ENCODE measurements at places on chromosomes 3 and 15.

DNA sequence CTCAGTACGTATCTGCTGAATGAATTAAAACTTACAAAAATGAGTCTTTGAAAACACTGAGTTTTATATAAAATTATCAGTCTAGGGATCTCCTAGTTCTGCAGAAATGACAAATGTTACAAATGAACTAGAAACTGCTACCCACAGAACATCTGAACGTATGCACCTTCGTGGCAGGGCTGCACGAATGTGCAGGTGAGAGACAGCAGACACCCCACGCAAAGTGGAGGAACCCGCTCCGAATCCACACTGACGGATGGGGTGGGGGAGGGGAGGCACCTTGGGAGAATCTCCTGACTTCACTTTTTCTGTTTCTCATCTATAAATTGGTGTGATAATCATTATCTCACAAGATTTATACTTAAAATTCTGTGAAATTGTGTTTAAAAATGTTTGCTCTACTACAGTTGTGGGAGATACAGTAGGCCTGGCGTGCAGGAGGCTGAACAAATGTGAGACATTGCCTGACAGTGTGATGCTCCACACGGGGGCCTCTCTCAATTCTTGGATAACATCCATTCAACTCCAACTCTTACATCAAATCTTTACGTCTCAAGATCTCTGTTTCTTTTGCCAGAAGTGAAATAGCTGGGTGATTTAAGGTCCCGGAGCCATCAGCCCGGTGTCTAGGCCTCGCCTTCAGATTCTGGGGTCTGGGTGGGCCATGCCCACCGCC is 86.9 kb downstream of the ATP10A start:
- H3K4me3 ChIP-seq, result no peak overlapping the region
- H3K27ac ChIP-seq, result no peak overlapping the region
- no peak for DNase-seq

DNA sequence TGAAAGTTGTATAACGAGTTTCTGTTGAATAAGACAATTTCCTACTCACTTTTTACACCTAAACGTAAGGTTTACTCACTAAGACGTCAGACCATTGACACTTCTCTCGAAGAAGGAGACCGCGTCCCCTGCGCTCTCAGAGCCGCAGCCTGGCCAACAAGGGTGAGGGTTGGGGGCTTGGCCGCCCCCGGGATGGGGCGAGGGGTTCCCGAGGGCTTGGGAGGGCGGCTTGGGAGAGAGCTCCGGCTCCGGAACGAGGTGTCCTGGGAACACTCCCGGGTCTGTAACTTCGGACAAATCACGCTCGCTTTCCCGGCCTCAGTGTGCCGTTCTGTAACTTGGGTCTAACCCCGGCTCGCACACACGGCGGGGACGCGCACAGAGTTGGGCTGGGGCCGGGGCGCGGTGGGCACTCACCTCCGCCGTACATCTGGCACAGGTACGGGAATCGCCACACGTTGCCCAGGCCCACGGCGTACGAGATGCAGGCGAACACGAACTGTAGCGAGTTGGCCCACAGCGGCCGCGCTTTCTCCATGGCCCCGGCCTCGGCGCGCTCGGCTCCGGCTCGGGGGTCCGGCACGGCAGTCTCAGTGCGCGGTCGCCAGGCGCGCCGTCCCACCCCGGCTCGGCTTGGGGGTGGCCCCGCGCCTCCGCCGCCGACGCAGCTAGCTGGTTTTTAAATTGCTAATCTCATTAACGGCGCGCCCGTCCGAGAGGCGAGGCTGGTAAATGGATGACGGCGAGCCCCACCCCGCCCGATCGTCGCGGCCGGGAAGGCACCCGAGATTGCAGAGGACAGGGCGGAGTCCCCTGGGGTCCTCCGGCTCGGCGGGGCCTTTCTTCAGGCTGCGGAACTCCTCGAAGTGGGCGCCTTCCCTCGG is at the start of gene SLC6A20:
Gene SLC6A20, minus strand, starts transcription at position 655 of the 884 bp plus-strand sequence. Its CDS starts 117 bp downstream, at position 538.
- H3K27me3 ChIP-seq, result no peaks in the 10 kb centered on the region
- H3K27ac ChIP-seq, result no peak within 1 kb of the TSS
- H3K4me3 ChIP-seq, result no peak within 1 kb of the TSS
- DNase-seq, result no peak

DNA sequence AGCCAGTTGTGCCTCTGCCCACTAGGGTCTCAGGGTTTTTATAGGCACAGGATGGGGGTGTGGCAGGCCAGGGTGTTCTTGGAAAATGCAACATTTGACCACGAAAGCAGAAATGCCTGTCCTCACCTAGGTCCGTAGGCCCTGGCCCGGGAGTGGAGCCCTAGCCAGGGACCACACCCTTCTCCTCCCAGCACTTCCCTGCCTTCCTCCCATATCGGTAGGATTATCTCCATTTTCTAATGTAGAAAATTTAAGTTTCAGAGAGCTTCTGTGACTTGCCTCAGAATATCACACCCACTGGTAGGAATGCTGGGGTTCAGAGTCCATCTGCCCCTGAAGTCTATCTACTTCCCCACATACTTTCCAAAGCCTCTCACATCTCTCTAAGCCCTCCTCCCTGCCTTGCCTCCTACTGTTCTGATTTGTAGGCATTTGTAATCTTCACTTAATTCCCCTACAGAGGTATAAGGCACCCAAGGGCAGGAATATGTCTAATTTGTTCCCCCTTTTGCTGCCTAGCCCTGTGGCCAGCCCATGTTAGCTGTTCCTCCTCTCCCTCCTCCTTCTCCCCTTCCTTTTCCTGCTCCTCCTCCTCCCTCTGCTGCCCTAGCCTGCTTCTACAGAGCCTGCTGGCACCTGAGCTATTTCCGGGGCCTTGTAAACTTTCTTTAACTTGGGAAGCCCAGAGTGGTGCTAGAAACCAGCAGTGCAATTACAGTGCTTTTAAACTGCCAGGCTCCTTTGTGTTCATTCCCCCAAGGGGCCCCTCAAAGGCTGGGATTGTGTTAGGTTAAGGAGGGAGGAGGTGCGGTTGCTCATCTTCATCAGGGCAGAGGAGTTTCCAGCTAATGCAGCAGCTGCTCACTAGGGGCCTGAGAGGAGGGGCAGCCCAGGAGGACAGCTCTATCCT is 71.1 kb downstream of the MRPL46 start:
- peak; percentile 72 for DNase-seq
- H3K4me1 ChIP-seq, result peaks cover 46% of the 10 kb centered on the region
- H3K36me3 ChIP-seq, result no peaks in the 10 kb centered on the region
- H3K27ac ChIP-seq, result peak overlapping the region; percentile 76
- H3K4me3 ChIP-seq, result no peak overlapping the region
- no peaks in the 10 kb centered on the region for H3K27me3 ChIP-seq

DNA sequence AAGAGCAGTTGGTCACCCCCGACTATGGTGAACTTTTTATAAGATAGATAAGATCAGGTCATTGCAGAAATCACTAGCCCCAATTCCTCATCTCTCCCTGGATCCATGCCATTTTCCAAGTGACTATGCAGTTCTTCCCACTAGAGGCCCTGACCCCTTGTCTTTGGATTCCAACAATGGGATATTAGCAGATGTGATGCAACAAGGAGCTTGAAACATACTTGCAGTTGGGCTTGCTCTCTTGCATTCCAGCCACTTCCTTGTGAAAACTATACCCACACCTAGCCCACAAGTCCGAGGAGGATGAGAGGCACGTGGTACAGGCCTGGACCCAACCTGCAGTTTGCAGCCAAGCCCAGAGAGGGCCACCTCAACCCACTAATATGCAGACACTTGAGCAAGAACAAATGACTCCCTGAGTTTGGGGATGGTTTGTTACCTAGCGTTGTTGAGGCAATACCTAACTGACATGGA is 60.6 kb downstream of the SUCLG2 start:
- H3K27me3 ChIP-seq, result no peaks in the 10 kb centered on the region
- peaks cover 8% of the 10 kb centered on the region for H3K36me3 ChIP-seq
- H3K27ac ChIP-seq, result no peak overlapping the region
- H3K4me1 ChIP-seq, result no peaks in the 10 kb centered on the region
- H3K4me3 ChIP-seq, result no peak overlapping the region

All from DND-41 (cell line).